Activated CD8-positive, alpha-beta memory T cell treated with anti-CD3 and anti-CD28 coated beads, Interleukin-2, amount 10 ng/mL, durations not matched to agents 7 days and 5 days (primary cell): ENCODE measurements at places on chromosomes 7 and 10. TPM values are rescaled to one million over a fixed set of nuclear protein-coding genes. Genes with fewer than 3 reads are reported as not detected.

DNA sequence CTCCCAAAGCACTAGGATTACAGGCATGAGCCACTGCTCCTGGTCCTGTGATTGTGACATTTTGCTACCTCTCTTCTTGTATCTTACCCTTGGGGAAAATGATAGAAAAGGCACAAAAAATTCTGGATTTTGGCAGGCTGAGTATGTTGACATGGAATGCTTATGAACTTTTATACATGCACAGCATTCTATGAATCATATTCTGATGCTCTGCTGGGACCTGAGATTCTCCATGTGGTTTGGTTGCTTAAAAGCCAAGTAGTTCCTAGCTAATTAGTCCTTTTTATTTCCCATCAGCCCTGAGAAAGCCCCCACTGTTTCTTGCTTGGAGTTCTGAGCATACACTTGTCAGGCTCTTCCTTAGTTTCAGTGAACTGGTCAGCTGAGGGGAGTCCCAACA, 8.3 kb upstream of the KAZALD1 start:
- peaks cover 24% of the 10 kb centered on the region for H3K27me3 ChIP-seq
- peaks cover 39% of the 10 kb centered on the region for H3K4me1 ChIP-seq
- no peak overlapping the region for H3K27ac ChIP-seq
- H3K4me3 ChIP-seq = no peak overlapping the region

DNA sequence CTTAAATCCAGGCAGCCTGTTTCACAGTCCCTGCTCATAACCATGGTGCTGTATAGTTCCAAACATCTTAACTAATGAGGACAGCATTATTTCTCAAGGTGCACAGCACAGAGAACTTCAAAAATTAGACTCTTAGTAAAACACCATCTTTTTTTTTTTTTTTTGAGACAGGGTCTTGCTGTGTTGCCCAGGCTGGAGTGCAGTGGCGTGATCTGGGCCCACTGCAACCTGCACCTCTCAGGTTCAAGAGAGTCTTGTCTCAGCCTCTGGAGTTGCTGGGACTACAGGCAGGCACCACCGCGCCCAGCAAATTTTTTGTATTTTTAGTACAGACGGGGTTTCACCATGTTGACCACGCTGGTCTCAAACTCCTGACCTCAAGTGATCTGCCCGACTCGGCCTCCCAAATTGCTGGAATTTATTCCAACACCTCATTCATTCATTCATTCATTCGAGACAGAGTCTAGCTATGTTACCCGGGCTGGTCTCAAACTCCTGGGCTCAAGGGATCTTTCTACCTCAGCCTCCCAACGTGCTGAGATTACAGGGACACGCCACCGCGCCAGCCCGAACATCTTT, 507 bp upstream of the TMEM254 start:
- DNase-seq = no peak
- peaks cover 24% of the 10 kb centered on the region for H3K4me1 ChIP-seq
- peak overlapping the region; percentile 98 for H3K4me3 ChIP-seq
- peak overlapping the region; percentile 95 for H3K27ac ChIP-seq

DNA sequence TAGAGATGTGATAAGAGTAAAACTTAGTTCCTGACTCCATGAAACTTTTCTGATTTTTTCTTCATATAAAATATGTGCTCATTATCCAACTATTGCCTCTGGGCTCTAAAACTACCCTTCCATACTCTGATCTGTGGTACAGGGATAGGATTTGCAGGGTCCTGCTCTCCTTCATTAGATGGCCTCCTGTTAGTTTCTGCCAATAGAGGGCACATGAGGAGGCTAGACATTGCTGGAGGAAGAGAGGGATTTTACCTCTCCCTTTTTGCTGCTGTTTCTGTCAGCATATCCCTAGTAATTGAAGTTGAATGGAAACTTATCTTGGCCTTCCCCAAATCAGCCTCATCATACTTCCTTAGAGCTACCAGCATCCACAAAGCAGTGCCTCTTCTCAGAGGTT, 269.4 kb downstream of the NXPH1 start:
- no peak for DNase-seq
- H3K4me3 ChIP-seq = no peak overlapping the region
- H3K36me3 ChIP-seq = no peaks in the 10 kb centered on the region
- no peaks in the 10 kb centered on the region for H3K27me3 ChIP-seq
- no peak overlapping the region for H3K27ac ChIP-seq
- H3K4me1 ChIP-seq = no peaks in the 10 kb centered on the region

DNA sequence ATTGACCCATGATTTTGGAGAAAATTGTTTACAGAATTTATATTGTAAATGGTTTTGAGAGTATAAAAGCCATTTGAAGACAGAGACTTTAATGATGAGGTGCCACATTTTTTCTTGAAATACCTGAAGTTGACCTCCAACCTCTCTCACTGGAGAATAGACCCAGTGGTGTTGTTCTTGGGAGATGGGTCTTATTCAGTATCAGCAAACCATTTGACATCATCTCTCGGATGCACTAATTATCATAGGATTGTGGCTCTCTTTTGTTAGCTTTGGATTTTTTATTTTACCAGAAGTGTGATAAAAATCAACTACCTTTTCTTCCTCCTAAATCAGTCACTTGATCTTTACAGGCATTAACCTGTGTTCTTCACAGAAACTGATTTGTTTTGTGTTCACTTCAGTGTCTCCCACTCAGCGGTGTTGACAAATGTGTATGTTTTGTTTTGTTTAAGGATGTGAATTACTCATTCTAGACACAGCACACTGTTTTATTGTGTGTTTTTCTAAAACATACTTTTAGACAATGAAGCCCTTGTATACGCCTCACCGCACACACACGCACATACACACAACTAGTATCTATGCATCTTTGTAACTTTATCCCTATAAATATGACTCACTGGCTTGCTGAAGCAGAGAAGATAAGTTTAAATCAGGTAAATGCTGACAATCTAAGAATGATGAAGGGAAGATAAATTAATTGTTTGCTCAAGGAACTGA, 455.6 kb downstream of the INHBA start:
- no peak overlapping the region for H3K27ac ChIP-seq
- H3K27me3 ChIP-seq = no peaks in the 10 kb centered on the region
- no peak for DNase-seq
- no peaks in the 10 kb centered on the region for H3K36me3 ChIP-seq

- peak; percentile 12 for DNase-seq
- no peaks in the 10 kb centered on the region for H3K36me3 ChIP-seq
- H3K4me3 ChIP-seq = no peak overlapping the region
- no peak overlapping the region for H3K27ac ChIP-seq
Measured at GRCh38 chr7:138935465-138936011, 45.7 kb downstream of the KIAA1549 start.

- no peak overlapping the region for H3K27ac ChIP-seq
- H3K4me1 ChIP-seq = no peaks in the 10 kb centered on the region
- no peaks in the 10 kb centered on the region for H3K36me3 ChIP-seq
- DNase-seq = no peak
Measured at GRCh38 chr7:115505136-115505535, 525.4 kb downstream of the TFEC start.

- H3K27me3 ChIP-seq = no peaks in the 10 kb centered on the region
- no peaks in the 10 kb centered on the region for H3K4me1 ChIP-seq
- no peak overlapping the region for H3K27ac ChIP-seq
- H3K4me3 ChIP-seq = no peak overlapping the region
Measured at GRCh38 chr7:8739837-8740236, 306.4 kb downstream of the NXPH1 start.

- DNase-seq = no peak
- peaks cover 2% of the 10 kb centered on the region for H3K27me3 ChIP-seq
- H3K4me1 ChIP-seq = no peaks in the 10 kb centered on the region
- no peak overlapping the region for H3K4me3 ChIP-seq
- H3K36me3 ChIP-seq = peaks cover 1% of the 10 kb centered on the region
Measured at GRCh38 chr7:115350764-115351163, 428.9 kb downstream of the MDFIC start.

Gene NKX1-2
- total RNA-seq = not detected

Gene ACTR3C
- total RNA-seq = 4.0 TPM
